OCI-LY7 (cell line): ENCODE measurements at places on chromosomes 5 and 9. TPM values are rescaled to one million over a fixed set of nuclear protein-coding genes. Genes with fewer than 3 reads are reported as not detected.

TLX3 gene
- not detected in 2 replicates for total RNA-seq

GRIA1 gene
- not detected in 2 replicates for total RNA-seq

SLC26A2 gene
- 2.8 and 3.5 TPM in 2 replicates for total RNA-seq

ISCA1 gene
- total RNA-seq = 24.0 and 26.1 TPM in 2 replicates

ARSB gene
- total RNA-seq = 8.9 and 9.2 TPM in 2 replicates

GDNF gene
- not detected in 2 replicates for total RNA-seq

INPP5E gene
- 21.3 and 27.8 TPM in 2 replicates for total RNA-seq

SLC25A2 gene
- 0.70 and 1.6 TPM in 2 replicates for total RNA-seq

HEMGN gene
- total RNA-seq = 3.3 and 3.8 TPM in 2 replicates

FOXD4L3 gene
- total RNA-seq = 0.42 and 0.68 TPM in 2 replicates

ACTBL2 gene
- not detected in 2 replicates for total RNA-seq

TMEM174 gene
- total RNA-seq = 0.25 TPM in 1 of 2 replicates, not detected in the other

ZNF883 gene
- total RNA-seq = 0.33 TPM in 1 of 2 replicates, not detected in the other

GFI1B gene
- total RNA-seq = 3.3 and 4.9 TPM in 2 replicates

LCN9 gene
- total RNA-seq = not detected in 2 replicates

GRCh38 chr5:134851307-134851923 lies 5.6 kb downstream of the C5orf24 start:
- DNase-seq = peak; percentile 37

DNA sequence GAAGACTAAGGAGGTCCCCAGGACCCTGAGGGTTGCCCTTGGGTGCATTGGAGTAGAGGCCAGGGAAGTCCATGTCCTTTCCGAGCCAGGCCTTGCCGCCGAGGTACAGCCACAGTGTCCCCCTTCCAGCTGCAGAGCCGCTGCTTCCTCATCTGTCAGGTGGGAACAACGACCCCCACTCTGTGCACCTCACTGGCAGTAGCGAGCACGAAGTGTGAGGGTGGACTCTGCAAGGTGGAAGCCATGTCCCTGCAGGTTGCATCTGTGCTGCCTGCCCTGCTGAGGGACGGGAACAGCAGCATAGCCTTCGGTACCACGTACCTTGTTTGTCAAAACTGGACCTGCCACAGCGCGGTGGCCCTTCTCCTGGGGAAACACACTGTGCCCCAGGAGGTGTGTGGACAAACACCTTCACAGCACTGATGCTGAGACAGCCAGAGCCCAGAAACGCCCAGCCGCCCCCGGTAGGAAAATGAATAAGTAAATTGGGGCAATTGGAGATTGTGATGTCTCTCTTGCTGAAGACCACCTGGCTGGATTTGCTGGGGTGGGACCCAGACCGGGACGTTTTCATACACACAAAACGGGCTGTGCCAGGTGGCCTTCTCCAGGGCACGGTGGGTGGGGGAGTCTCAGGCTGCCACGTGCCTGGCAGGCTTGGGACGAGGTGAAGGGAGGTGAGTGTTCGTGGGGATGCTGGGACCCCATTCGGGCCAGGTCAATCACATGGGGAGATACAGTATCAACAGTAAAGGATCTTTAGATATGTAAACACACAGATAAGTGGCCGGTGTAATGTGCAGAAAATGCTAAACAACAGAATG lies 157.3 kb downstream of the RXRA start:
- DNase-seq = no peak

DNA sequence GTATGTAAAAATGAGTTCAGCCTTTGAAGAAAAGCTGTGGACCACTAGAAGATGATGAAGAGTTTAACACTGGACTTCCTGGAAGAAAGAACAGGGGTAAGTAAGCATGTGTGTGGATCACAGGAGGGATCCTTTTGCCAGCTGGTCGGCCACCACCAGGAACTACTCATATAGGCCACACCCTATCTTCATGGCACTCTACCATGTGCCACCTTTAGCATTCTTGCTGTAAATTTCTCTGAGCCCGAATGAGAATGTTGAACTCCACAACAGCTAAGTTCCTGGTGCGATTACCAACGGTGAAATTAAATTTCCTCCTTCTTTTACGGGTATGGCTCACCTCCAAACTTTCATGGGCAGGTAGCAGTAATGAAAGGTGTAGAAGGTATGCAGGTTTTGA lies 102.3 kb downstream of the ATP10B start:
- DNase-seq = no peak

DNA sequence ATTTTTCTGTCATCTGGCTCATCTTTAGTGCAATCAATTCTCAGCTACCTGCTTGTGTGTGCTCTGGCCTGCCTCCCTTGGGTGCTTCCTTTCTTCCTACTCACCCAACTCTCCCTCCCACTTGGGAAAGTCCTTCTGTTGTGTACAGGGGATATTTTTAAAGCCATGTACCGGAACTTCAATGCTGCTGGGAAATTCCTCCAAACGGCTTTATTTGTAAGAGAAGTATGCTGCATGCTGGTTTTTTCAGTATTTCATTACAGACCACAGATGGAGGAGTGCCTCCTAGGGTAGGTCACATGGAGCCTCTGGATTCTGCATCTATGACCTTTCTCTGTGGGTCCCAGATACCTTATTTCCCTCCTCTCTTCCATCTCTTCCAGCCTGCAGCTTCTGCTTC lies 5.4 kb upstream of the HMHB1 start:
- DNase-seq = no peak

- DNase-seq = no peak
These were observed 23.8 kb downstream of the RETREG1 start for GRCh38 chr5:16593013-16593412.

- peak; percentile 67 for DNase-seq
These were observed 120.9 kb downstream of the WNK2 start for GRCh38 chr9:93304574-93305496.

DNA sequence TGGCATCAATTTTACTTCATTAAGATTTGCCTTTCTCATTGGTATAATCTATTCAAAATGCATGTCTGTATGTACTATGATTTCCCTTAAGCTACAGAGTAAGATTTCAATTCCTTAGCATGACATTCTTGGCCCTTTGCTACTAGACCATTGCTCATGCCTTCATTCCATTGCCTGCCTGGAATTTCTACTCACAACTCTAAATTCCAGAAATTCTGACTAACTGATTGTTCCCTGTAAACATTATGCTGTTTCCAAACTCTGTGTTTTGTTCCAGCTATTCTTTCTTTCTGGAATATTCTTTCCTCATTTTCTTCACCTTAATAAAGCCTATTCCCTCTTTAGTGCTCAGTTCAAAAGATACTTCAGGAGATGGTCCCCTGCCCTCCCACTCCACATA lies 568.8 kb upstream of the SEMA6A start:
- no peak for DNase-seq

- no peak for DNase-seq
These were observed 8.5 kb downstream of the LCN9 start for GRCh38 chr9:135671591-135672041.

DNA sequence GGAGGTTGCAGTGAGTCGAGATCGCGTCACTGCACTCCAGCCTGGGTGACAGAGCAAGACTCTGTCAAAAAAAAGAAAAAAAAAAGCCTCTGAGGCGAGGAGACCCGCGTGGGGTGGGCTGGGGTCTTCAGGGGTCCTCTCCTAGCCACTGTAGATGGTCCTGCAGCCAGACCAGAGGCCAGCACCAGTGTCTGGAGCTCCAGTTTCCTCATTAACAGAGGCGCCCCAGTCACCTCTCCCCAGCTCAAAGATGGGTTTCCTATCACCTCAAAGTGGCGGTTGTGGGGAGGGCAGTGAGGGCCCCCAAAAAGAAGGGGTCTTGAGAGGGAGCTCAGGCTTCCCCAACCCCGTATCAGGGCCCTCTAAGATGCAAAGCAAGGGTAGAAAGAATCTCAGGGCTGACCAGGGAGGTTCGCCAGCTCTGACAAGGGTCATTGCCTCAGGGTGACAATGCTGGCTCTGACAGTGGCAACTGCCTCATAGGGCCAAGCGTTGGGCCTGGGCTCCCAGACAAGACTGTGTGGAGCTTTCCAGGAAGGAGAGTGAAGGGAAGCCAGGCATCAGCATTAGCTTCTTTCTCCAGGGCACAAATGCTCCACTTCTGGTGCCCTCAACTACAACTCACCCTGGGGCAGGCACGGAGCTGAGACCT lies 15.0 kb downstream of the STK10 start:
- no peak for DNase-seq

- no peak for DNase-seq
These were observed 46.2 kb downstream of the RNF145 start for GRCh38 chr5:159163027-159163700.

DNA sequence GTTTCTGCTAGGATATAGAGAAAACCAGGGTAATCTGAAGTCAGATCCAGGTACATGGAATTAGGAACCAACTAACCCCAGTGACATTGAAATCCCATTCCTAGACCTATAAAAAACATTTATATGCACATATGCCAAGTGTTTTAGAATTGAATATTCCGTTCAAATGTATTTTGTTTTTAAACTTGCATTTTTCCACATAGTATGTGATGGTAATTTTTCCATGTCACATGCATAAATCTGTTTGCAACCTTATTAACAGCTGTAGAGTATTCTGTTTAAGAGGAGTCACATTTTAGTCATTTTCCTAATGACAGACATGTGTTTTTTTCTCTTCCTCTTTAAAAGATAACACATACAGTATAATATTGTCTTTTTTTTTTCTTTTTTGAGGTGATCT lies 50.2 kb downstream of the FOCAD start:
- DNase-seq = no peak

- DNase-seq = no peak
These were observed 28.8 kb upstream of the NCS1 start for GRCh38 chr9:130143279-130143893.

DNA sequence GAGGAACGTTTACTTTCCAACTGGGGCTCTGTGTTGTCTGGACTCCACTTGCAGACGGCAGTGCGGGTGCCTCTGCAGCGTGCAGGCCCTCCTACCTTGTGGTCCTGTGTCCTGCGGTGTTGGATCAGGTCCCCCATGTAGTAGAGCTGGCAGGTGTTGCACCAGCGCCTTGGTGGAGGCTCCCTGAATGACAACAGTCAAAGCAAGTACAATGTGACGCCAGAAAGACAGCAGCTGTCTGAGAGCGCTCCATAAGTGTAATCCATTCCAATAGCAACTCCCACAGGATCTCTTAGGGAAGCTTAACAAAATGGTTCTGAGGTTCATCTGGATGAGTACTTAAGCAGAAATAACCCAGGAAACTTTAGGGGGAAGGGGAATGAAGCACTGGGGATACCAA lies 9.9 kb downstream of the BBLN start:
- no peak for DNase-seq

- no peak for DNase-seq
These were observed 44.3 kb downstream of the GARNL3 start for GRCh38 chr9:127308652-127309434.

GRCh38 chr5:17106521-17106920 lies 110.9 kb upstream of the BASP1 start:
- DNase-seq = no peak

- DNase-seq = no peak
These were observed 560.0 kb downstream of the BRINP1 start for GRCh38 chr9:118809160-118809625.

GRCh38 chr5:144189800-144190429 lies 19.2 kb downstream of the KCTD16 start:
- no peak for DNase-seq

- no peak for DNase-seq
These were observed 236.3 kb downstream of the MCTP1 start for GRCh38 chr5:95048628-95049027.

GRCh38 chr9:76873056-76873792 lies 32.7 kb downstream of the PRUNE2 start:
- DNase-seq = no peak

DNA sequence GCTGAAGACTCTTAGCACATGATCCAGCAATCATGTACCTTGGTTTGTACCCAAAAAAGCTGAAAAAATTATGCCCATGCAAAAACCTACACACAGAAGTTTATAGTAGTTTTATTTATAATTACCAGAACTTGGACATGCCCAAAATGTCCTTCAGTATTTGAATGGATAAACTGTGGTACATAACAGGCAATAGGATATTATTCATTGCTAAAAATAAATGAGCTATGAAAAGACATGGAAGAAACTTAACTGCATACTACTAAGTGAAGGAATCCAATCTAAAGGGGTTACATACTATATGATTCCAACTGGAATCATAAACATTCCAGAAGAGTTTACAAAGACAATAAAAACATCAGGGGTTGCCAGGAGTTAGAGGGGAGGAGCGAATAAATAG lies 25.6 kb downstream of the FBXL17 start:
- DNase-seq = no peak

- DNase-seq = no peak
These were observed 88.7 kb downstream of the GPBP1 start for GRCh38 chr5:57262541-57262940.

DNA sequence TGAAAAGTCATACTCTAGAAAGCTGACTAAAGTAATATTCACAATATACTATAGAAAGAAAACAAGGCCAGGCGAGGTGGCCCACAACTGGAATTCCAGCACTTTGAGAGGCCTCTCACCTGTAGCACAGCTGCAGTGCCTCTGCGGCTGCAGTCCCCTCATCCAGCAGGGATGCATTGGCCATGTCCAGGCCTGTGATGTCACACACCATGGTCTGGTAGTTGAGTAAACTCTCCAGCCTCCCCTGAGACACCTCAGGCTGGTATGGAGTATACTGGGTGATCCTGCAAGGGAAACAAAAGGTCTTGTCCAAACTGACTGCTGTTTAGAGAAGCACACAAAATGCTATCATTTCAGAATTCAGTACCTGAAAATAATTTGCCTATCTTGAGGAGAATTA lies 35.5 kb downstream of the GLDC start:
- no peak for DNase-seq

DNA sequence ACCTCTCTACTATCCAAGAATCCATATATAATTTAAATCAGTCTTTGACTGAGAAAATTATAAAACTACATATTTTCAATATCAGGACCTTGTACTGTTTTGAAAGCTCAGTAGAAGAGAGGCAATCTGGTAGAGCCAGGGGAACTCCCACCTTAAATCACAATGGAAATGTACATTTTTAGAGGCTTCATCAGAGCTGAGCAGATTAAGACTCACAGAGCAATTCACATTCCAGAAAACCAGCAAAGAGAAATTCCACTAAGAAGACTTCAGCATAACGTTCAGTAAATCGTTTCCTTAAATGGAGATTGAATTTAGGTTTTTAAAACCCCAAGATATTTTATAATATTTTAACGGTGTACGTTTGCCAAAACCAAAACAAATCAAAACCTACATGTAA lies 227.8 kb upstream of the TRPM3 start:
- DNase-seq = no peak
